ENCODE measurements at places on chromosomes 7 and 10. TPM values are rescaled to one million over a fixed set of nuclear protein-coding genes. Genes with fewer than 3 reads are reported as not detected.

TFR2 gene
- 0.17 TPM for total RNA-seq

HHEX gene
- 1.6 TPM for total RNA-seq

CASP7 gene
- 16.9 TPM for total RNA-seq

CDC14C gene
- total RNA-seq = not detected

SFTPA1 gene
- total RNA-seq = not detected

DIP2C gene
- 9.5 TPM for total RNA-seq

GLI3 gene
- 3.3 TPM for total RNA-seq

PIP gene
- total RNA-seq = not detected

PDGFA gene
- 6.1 TPM for total RNA-seq

GIMAP4 gene
- total RNA-seq = not detected

IGFBP3 gene
- total RNA-seq = 1.6 TPM

PDZD8 gene
- 10.6 TPM for total RNA-seq

IQUB gene
- total RNA-seq = not detected

MARCHF5 gene
- 5.4 TPM for total RNA-seq

INTS1 gene
- 103 TPM for total RNA-seq

PALD1 gene
- 1.3 TPM for total RNA-seq

H2BK1 gene
- not detected for total RNA-seq

CCT6A gene
- total RNA-seq = 153 TPM

SPACDR gene
- 2.7 TPM for total RNA-seq

CYP3A4 gene
- total RNA-seq = not detected

TDRD1 gene
- not detected for total RNA-seq

HMX3 gene
- total RNA-seq = not detected

CALHM3 gene
- total RNA-seq = not detected

ABLIM1 gene
- total RNA-seq = 0.59 TPM

C10orf71 gene
- total RNA-seq = not detected

CH25H gene
- total RNA-seq = 0.30 TPM

ANKRD1 gene
- 6.5 TPM for total RNA-seq

SLF2 gene
- 19.0 TPM for total RNA-seq

GNGT1 gene
- not detected for total RNA-seq

MNX1 gene
- total RNA-seq = not detected

DLX6 gene
- total RNA-seq = not detected

ZDHHC6 gene
- total RNA-seq = 18.7 TPM

CTTNBP2 gene
- 2.5 TPM for total RNA-seq

ZYX gene
- total RNA-seq = 183 TPM

SEMA3E gene
- 0.45 TPM for total RNA-seq

VPS37D gene
- 1.8 TPM for total RNA-seq

PODXL gene
- 0.17 TPM for total RNA-seq

LIPF gene
- not detected for total RNA-seq

NEBL gene
- 1.3 TPM for total RNA-seq

MEOX2 gene
- 1.5 TPM for total RNA-seq

OPN1SW gene
- total RNA-seq = not detected

SLC18A2 gene
- not detected for total RNA-seq

Data from bronchus fibroblast of lung (primary cell).